Choroid plexus epithelial cell (primary cell): ENCODE measurements at places on chromosomes 13 and 19.

GRCh38 chr13:97004886-97005285 lies 10.6 kb upstream of the OXGR1 start:
- no peak for DNase-seq

DNA sequence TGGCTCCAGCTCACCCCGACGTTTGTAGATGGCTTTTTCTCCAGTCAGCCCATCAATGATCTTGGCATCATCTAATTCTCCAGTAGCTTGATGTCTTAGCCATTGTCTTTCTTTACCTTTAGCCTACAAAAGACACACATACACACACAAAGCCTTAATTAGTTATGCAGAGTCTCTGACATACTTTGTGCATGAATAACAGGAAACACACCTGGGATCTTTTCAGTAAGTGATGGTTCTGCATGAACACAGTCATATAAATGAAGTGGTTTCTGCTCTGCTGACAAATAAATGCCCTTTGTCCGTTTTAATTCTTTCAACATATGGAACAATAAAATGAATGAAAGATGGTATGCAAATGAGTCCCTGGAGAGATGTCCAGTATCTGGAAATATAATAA lies 133.3 kb downstream of the RGCC start:
- no peak for DNase-seq

DNA sequence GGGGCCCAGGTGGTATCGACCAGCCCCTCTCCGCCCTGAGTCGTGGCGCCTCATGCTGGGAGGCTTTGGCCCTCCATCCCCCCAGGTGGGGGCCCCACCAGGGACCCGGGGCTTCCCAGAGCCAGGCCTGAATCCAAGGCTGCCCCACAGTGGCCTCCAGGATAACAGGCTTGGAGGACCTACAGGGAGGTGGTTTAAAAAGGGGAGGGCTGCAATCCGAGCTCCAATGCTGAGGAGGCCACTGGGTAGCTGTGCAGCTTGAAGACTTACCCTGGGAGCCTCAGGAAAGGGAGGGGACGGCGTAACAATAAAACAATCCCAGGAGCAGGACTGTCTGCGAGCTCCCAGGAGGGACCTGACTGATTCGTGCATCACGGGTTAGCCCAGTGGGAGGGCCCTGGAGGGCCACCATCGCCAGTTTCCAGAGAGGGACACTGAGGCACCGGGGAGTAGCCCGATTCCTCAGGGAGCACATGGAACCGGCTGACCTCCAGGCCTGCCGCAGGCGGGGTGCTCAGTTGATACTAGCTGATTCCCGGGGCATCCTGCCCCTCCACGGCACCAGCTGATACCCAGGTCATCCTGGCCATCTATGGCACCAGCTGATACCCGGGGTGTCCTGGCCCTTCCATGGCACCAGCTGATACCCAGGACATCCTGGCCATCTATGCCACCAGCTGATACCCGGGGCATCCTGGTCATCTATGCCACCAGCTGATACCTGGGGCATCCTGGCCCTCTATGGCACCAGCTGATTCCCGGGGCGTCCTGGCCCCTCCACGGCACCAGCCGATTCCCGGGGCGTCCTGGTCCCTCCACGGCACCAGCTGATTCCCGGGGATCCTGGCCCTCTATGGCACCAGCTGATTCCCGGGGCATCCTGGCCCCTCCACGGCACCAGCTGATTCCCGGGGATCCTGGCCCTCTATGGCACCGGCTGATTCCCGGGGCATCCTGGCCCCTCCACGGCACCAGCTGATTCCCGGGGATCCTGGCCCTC lies 3.7 kb upstream of the C2CD4C start:
- no peak for DNase-seq

DNA sequence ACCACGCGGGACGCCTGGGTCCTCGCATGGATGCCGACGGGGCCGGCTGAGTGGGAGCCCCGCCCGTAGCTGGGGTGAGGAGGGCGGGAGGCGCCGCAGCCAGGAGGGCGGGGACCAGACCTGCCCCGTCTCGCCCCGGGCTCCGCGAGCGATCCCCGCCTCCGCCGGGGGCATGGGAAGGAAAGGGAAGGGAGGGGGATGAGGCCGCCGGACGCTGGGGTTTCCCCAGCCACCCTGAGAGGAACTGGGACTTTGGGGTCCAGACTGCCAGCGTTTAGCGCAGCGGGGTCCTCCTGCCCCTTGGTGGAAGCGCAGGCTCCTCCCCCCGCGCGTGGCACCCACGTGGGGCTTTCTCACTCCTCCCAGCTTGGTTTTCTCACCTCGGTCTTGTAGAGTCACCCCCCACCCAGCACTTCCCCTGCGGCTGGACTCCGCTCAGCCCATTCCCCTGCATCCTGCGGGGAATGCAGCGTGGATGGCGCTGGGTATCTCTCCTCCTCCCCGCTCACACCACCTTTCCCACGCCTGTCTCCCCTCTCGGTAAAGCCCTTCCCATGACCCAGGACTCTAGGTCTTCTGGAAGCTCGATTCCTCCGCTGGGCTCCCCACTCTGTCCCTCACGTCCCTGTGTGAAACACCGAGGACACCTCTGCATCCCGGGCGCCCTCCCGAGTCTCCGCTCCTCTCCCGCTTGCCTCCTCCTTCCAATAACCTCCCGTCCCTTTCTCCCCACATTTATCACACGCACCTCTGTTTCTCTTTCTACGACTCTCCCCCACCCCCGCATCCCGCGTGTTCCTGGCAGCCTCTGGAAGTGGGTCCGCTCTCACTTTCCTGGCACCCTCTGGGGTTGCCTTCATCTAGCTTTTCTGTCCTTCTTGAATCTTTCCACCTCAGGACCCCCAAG lies 2.1 kb downstream of the TGFB1 start:
- peak; percentile 55 for DNase-seq

GRCh38 chr13:24074678-24075077 lies 85.8 kb upstream of the SPATA13 start:
- no peak for DNase-seq

- no peak for DNase-seq
These were observed 300.3 kb downstream of the FOXO1 start for GRCh38 chr13:40366119-40366518.

DNA sequence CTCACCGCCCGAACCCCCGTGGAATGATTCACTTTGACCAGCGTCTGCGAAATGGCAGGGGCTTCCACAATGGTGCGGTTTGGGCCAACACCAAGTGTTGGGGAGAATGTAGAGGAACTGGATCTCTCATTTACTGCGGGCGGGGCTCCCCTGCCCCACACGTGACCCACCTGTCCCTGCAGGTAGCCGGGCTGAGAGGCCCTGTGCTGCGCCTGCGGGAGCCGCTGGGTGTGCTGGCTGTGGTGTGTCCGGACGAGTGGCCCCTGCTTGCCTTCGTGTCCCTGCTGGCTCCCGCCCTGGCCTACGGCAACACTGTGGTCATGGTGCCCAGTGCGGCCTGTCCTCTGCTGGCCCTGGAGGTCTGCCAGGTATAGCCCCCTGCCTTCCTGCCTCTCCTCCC lies 5.8 kb upstream of the FLT3LG start:
- DNase-seq, result no peak

- DNase-seq, result peak; percentile 78
These were observed 1436.9 kb downstream of the UQCRFS1 start for GRCh38 chr19:27776020-27776419.

- DNase-seq, result no peak
These were observed 13.0 kb downstream of the ERICH4 start for GRCh38 chr19:41455936-41456335.

DNA sequence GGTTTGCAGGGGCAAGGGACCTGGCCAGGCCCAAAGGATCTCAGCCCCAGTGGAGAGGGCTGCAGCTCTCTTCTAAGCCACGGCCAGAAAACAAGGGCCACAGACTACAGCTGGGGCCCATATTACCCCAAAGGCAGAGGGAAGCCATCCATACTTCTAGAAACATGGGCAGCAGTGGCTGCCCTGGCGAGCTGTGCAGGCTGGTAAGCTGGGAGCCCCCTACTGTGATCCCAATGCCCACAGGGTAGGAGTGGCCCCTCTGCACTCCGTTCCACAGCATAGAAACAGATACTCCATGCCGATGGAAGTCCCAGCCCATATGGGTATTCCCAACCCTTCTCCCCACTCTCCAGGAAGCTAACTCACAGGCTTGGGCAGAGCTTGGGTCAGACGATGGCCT lies 25.1 kb downstream of the VSTM2B start:
- no peak for DNase-seq

DNA sequence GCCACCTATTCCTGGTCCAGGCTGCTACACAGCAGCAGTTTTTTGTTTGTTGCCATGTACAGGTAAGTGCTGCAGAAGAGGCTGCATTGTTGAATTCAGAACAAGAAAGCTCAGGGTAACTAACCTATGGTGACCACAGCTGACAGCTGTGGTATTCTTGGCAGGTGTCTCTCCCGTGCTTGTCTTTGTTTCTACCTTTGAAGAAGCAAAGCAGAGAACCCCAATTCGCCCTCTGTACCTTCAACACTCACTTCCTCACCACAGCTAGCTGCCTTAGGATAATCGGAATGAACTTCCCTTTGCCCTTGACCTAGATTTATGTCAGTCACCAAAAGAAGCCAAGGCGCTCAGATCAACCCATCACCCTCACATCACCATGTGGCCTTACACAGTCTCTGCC lies 1703.3 kb upstream of the SLC10A2 start:
- no peak for DNase-seq

DNA sequence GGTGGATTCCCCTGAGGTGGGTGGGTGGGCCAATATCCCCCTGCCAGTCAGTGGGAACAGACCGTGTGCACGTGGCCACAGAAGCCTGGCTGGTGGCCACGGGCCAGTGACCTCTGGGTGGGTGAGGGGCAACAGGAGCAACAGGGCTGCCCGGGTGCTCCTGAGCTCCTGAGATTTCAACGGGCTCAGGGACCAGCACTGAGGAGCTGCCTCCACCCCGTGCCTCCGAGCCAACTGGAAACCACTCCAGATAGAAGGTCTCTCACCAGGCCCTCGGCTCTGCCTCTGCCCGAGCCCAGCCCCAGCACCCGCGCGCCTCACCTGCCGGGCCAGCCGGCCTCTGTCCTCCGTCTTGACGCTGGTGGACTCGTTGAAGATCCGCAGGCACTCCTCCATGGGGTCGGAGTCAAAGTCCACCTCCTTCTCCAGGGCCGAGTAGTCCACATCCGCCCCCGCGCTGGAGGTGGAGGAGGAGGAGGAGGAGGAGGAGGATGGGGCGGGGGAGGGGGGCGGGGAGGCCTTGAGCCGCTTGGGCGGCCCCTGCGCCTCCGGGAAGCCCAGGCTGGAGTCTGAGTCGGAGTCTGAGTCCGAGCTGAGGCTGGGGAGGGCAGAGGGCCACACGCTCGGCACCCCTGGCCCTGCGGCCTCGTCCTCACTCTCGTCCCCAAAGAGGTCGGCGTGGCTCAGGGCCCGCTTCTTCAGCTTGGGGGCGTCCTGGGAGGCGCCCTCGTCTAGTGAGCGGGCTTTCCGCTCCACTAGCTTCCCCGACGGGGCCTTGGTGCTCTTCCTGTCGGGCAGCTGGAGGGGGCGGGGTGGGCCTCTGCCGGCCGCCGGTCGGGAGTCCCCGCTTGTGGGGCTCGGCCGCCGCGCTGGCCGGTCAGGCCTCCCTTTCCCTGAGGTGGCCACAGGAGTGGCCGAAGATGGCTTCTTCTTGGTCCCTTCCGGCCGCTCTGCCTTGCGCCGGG lies 14.8 kb upstream of the ATP8B3 start:
- no peak for DNase-seq

DNA sequence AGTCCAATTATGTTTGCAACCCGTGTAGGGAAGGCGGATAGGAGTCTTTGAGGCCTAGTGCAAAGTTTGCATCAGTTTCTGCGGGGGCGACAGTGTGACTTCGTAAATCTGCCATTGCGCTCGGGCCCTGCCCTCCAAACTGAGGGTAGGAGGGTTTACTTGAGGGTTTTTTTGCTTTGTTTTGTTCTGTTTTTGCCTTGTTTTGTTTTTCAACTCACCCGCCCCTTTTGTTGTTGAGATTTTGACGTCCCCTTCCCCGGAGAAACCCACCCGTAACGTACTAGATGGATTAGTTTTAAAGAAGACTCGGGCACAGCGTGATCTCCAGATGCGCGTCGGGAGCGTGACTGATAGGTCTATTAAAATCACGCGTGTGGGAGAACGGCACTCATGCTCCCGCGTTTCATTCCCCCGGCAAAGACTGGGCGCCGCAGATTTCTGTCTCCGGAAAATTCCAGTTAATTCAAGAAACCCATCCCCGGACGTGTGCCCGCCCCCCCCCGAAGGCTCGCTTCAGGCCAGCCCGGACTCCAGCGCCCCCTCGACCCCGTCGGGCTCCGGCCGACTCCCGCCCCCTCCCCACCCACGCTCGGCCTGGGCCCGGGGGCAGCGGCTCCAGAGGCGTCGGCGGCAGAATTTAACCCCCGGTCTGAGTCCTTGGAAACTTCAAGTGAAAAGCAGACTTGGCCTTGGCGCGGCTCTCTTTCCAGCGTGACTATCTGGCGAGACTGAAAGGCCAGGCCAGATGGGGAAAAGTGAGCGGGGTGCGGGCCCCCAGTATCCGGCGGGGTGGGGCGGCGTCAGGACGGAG lies 5.0 kb downstream of the SOX1 start:
- no peak for DNase-seq

GRCh38 chr13:46649816-46650215 lies 96.8 kb downstream of the LRCH1 start:
- DNase-seq, result no peak

- no peak for DNase-seq
These were observed 12.6 kb upstream of the EPHX3 start for GRCh38 chr19:15244808-15245207.

DNA sequence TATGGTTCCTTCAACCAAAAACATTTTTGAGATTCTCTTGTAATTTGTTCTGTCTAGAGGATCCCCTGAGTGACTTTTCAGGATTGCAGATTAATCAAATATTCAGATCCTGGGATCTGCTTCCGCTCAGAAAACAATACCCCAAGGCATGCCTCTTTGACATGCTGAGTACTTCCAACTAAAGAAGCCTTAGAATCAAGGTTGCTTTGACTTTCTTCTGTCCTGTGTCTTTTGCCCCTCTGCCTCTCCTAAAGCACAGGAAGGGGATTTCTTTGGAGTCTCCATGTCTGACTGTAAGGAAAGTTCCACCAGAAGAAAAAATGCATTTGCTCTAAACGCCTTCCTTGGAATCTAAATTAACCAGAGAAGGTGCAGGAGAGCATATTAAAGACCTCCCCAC lies 431.5 kb downstream of the FGF14 start:
- no peak for DNase-seq
